Breast epithelium (tissue), 4 donors: ENCODE measurements at places on chromosomes 2 and 18. TPM values are rescaled to one million over a fixed set of nuclear protein-coding genes. Genes with fewer than 3 reads are reported as not detected.

The TUBA4B gene
- total RNA-seq: not detected

DNA sequence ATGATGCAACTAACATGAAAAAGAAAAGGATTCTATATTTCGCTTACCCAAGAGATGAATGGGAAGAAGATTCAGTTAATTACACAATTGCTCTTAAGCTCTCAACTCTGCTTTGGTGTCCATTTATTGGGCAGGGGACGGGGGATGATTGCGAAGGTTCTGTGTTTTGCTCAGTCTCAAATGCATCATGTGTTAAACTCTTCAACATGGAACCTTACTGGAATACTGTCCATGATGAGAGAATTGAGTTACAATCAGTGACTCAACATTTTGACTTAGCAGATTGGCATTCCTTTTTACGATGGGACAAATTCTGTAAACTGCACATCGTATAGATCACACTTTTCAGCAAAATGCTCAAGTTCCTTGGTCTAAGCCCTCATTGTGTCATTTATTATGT is 135.6 kb downstream of the RBMS1 start:
- H3K36me3 ChIP-seq: no peaks in the 10 kb centered on the region
- no peaks in the 10 kb centered on the region for H3K27me3 ChIP-seq
- no peaks in the 10 kb centered on the region for H3K4me1 ChIP-seq
- H3K4me3 ChIP-seq: no peak overlapping the region
- no peak for DNase-seq
- no peak overlapping the region for H3K27ac ChIP-seq

The PTRHD1 gene
- total RNA-seq: 19.3 TPM

DNA sequence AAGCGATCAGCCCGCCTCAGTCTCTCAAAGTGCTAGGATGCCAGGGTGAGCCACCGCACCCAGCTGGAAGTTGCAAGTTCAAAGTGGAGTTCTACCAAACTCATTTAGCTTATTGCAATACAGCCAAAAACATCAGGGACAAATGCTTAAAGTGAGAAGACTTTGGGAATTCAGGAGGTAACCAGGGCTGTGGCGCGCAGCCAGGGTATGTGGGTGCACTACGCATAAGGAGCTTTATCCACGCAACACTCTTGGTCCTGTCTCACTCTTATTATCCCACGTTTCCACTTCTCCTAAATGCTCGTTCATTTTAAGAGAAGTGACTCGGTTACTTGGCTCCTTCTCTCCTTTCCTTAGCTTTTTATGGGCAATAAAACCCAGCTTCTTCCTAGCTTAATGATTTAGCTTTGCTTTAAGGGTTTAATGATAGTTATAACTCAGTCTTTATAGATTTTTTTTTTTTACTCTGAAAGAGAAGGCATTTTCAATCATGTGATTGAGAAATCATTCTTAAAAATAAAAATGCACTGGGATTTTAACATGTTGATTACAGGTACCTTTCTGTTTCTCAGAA is 199.8 kb downstream of the KCNE4 start:
- H3K27ac ChIP-seq: no peak overlapping the region
- H3K36me3 ChIP-seq: no peaks in the 10 kb centered on the region
- no peaks in the 10 kb centered on the region for H3K27me3 ChIP-seq
- DNase-seq: no peak
- H3K4me1 ChIP-seq: no peaks in the 10 kb centered on the region
- no peak overlapping the region for H3K4me3 ChIP-seq

The DUSP2 gene
- 57.5 TPM for total RNA-seq
